Endodermal cell (in vitro differentiated cells): ENCODE measurements at places on chromosomes 6 and 20.

GRCh38 chr6:48826152-48826515 is 636.9 kb downstream of the MMUT start:
- DNase-seq, result no peak

GRCh38 chr6:20416567-20417345 is 15.1 kb downstream of the E2F3 start:
- DNase-seq, result no peak

DNA sequence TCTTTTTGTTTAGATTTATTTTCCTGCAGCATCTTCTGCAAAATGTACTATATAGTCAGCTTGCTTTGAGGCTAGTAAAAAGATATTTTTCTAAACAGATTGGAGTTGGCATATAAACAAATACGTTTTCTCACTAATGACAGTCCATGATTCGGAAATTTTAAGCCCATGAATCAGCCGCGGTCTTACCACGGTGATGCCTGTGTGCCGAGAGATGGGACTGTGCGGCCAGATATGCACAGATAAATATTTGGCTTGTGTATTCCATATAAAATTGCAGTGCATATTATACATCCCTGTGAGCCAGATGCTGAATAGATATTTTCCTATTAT is 3.2 kb downstream of the FOXC1 start:
- peak; percentile 36 for DNase-seq

GRCh38 chr6:117169781-117170281 is 95.5 kb upstream of the VGLL2 start:
- DNase-seq, result no peak

DNA sequence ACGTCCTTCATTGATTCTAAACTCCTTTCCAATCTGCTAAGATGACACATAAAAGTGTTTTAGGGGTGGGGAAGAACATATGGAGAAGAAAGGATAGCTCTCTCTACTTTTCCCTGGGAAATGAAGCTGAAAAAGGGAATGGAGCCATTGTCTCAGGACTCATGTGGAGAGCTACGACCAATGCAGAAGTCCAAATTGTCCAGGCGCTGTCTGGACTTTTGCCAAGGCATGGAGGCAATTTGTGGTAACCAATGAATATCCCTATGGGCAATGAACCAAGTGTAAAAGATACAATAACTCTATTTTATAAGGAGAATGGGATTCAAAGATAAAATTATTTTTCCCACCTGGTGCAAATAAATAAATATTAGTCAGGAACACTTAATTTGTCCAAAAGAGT is 16.1 kb downstream of the FBXL4 start:
- DNase-seq, result no peak

GRCh38 chr6:79710127-79710526 is 79.0 kb downstream of the SH3BGRL2 start:
- DNase-seq, result no peak

- DNase-seq, result peak; percentile 38
Observed at GRCh38 chr6:148440877-148441453, 98.3 kb downstream of the SASH1 start.

- no peak for DNase-seq
Observed at GRCh38 chr20:54585217-54585616, 109.8 kb downstream of the DOK5 start.

- DNase-seq, result peak; percentile 55
Observed at GRCh38 chr20:49276961-49277785, 684 bp downstream of the ZNFX1 start.

- DNase-seq, result peak; percentile 90
Observed at GRCh38 chr20:49608752-49609670, 41.1 kb upstream of the PTGIS start.

- no peak for DNase-seq
Observed at GRCh38 chr6:91141346-91141745, 554.5 kb upstream of the MAP3K7 start.

- peak; percentile 77 for DNase-seq
Observed at GRCh38 chr6:111552241-111552744, 53.4 kb downstream of the TRAF3IP2 start.

- DNase-seq, result no peak
Observed at GRCh38 chr6:108432792-108433191, 127.9 kb upstream of the FOXO3 start.

DNA sequence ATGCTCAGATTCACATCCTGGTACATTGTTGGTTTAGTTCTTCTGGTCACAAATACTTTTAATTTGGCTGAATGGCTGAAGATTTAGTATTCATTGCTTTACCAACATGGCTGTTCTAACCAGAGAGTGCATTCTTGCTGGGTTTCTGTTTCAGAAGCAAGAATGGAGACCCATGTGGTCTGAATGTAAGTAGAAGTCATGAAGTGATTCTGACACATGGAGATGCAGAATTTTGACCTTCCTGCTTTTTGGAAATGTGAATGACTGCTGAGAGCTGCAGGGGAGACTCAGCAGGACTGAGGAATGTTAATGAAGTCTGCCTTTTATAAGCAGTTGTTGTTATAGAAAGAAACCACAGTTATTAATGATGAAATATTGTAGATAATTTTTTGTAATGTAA is 576.1 kb upstream of the MARCKS start:
- no peak for DNase-seq

GRCh38 chr20:20139403-20139802 is 87.1 kb downstream of the CFAP61 start:
- DNase-seq, result no peak

GRCh38 chr6:151803743-151804142 is 3.7 kb upstream of the ESR1 start:
- no peak for DNase-seq

- no peak for DNase-seq
Observed at GRCh38 chr6:95544517-95545225, 32.7 kb upstream of the MANEA start.

- no peak for DNase-seq
Observed at GRCh38 chr6:115894426-115894992, 166.2 kb downstream of the FRK start.

DNA sequence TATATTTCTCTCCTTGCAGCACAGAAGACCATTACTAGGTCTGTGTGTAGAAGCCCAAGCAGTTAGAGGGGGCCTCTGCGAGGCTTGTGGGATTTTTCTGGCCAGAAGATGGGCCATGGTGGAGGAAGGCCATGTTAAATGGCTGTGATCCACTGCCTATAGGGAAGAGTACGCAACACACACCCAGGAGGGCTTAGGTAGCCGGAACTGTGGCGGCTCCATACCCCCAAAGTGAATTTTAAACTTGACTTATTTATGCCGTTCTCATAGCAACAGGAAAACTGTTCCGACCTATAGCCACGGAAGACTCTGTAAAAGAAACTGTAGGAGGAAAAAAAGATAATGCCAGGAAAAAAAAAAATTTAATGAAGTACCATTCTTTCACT is 69.5 kb downstream of the SLX4IP start:
- no peak for DNase-seq

DNA sequence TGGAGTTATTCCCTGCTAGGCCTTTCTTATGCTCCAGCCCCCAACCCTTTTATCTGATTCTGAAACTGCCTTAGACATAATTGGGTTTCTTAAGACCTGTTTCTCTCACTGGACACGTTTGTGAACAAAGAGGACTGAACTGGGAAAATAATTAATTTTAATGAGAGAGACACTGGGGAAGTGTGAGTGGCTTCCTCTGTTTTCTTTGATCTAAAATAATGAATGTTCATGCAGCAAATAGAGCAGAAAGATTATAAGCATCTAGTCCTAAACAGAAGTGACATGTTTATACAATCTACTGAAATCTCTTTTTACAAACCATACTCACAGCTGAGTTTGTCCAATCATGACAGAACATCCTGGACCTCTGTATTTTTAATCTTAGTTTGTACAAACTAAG is 157.6 kb downstream of the SH3BGRL2 start:
- DNase-seq, result no peak

DNA sequence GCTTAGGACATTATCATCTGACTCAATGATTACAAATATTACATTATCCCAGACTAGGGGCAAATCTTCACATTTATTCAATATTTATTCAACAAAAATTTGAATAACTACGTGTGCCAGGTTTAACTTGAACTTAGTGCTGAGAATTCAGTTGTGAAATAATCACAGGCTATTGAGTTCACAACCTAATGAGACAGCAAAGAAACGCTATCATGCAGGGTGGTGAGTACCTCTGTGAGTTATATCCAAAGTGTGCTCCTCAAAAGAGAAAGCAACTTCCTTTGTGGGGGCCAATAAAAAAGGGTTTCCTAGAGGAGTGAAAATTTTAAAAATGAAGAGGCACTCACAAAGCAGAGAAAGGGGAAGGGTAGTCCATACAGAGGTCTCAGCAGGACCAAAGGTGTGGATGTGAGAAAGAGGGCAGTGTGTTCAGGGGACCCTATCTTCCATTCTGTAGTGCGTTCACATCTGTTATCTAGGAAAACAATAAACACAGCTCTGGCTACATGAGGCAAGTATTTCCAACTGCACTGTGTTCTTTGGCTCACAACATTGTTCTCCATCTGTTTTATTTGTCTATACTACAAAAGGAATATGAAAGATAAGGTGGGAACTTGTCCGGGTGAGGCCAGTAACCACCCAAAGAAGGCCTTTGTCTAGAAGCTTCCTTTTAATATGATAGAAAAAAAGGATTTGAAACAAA is 155.4 kb upstream of the MARCKS start:
- DNase-seq, result no peak

DNA sequence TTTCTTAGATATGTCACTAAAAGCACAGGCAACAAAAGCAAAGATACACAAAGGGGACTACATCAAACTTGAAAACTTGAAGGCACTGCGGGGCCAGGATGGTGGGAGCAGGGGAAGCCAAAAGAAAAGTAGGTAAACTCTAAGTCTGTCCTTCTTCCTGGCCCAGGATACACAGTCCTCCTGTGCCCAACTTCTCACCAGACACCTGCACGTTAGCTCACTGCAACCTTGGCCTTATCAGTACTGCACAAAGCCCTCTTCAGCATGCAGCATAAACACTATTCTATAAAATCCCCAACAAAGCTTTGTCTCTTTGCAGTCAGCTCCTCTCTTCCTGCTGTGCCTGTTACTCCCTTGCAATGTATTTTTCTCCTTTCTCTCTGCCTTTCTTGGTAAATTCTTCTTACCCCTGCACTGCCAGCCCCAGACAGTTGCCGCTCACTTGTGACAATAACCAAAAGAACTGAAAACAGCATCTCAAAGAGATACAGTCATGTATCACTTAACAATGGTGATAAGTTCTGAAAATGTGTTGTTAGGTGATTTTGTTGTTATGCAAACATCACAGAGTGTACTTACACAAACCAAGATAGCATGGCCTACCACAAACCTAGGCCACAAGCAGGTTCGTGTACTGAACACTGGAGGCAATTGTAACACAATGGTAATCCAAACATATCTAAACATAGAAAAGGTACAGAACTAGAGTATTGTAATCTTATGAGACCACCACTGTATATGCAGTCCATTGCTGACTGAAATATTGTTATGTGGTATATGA is 51.2 kb downstream of the NINL start:
- DNase-seq, result no peak

DNA sequence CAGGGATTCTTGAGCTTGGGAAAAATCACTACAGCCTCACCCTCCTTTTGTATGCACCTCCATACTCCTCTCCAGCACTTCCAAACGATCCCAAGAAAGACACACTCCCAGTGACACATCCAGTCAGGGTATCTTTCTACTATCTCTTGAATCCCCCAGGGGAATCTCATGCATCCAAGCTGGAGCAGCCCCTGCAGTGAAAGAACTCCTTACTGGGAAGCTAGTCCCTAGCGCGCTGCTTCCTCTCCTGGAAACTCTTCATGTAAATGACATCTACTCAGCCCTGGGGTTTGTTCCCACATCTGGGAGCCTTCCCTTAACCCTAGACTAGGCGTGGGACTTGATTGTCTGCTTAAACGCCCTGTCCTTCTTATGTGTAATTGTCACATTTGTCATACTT is 329.1 kb upstream of the QKI start:
- peak; percentile 55 for DNase-seq

DNA sequence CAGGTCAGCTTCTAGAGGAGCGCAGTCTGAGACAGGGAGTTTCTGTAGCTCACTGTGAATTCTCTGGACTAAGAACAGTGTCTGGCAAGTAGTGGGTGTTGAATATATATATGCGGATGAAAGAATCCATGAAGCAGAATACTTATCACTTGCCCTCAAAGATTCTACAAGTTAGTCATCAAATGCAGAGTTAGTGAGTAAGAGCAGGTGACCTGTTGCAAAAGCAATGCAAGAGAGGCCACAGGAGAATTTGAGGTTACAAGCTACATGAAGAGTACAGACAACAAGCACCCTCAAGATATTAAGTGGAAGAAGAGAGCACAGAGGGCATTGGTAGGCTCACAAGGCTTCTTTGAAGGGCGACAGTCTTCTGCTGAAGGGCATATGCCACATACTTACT is 103.4 kb upstream of the BTBD3 start:
- DNase-seq, result no peak

- DNase-seq, result no peak
Observed at GRCh38 chr20:12414446-12415274, 497.0 kb downstream of the BTBD3 start.

DNA sequence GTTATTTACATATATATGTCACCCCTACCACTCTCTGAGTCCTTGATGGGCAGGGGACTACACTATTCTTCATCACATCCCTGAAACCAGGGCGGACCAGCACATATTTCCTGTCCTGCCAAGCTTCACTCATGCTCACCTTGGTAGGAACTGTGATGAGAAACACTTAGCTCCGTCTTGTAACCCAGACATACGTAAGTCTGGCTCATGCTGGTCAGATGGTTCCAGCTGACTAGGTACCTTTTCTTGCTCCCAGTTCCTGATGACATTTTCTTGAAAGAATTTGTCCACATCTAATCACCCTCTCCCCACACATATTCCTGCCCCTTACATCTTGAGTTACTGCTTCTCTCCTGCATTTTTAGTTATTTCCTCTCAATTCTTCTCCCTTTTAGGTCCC is 122.2 kb upstream of the MYLIP start:
- DNase-seq, result no peak

- no peak for DNase-seq
Observed at GRCh38 chr6:128307671-128308070, 212.7 kb downstream of the PTPRK start.

DNA sequence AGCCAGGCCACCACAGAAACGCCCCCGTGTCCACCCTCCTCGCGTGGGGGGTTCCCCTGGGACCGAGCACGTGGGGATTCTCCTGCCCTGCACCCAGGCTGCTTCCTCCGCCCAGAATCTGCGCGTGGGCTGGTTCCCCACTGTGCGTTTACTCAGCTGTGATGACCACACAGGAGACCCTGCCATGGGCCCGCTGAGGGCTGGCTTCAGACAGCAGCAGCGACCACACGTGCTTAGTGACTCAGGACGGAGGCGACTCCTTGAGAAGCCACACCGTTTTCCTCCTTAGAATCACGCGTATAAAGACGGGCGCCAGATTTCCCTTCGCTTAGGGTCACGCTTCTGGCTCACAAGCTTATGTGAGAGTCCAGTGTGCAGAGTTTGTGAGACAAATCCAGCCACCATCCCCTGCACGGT is 63.9 kb upstream of the PDE10A start:
- DNase-seq, result no peak

- DNase-seq, result no peak
Observed at GRCh38 chr20:31560746-31561598, 44.1 kb upstream of the ID1 start.
